T1000 (cell line): ENCODE measurements at places on chromosomes 13 and 19.
A peak's percentile ranks its signal among the peaks of the same experiment; 100 is the strongest.

- no peak for DNase-seq
Observed at GRCh38 chr13:29077051-29077813, 257.1 kb downstream of the MTUS2 start.

DNA sequence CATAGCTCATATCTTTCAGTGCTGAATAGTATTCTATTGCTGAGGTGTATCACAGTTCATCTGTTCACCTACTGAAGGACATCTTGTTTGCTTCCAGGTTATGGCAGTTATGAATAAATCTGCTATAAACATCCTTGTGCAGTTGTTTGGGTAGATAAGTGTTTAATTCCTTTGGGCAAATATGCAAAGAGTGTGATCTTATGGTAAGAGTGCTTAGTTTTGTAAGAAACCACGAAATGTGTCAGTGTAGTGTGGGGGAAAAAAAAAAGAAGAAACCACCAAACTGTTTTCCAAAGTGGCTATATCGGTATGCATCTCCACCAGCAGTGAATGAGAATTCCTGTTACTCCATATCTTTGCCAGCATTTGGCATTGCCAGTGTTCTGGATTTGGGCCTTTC, 93.3 kb downstream of the PIBF1 start:
- no peak for DNase-seq

GRCh38 chr19:19567391-19567790, 29.3 kb downstream of the CILP2 start:
- no peak for DNase-seq

- DNase-seq: no peak
Observed at GRCh38 chr13:113756441-113757097, 2.5 kb upstream of the TMEM255B start.

GRCh38 chr13:113216254-113217048, 7.0 kb downstream of the CUL4A start:
- peak; percentile 71 for DNase-seq

GRCh38 chr13:26557393-26558073, at the start of gene WASF3:
Gene WASF3 (plus strand): TSS chr13:26557683. CDS start chr13:26642271, 84,588 bp downstream.
- peak; percentile 75 for DNase-seq

DNA sequence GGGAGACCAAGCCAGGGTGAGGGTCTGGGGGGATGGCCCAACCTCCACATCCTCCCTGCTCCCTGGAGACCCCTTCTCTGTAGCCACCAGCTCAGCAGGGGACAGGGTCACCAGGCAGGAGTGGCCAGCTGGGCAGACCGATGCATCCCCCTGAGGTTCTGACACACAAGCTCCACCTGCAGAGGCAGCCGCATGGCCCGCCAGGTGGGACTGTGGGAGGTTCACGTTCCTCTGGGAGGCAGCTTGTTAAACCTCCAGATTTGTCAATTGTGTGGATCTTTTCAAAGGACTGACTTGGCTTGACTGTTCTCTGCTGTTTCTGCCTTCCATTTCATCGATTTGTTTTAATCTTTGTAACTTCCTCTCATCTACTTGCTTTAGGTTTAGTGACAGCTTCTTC, 8.1 kb downstream of the POLRMT start:
- DNase-seq: no peak

GRCh38 chr19:47581605-47582319, 8.8 kb upstream of the ZNF541 start:
- no peak for DNase-seq

- DNase-seq: no peak
Observed at GRCh38 chr13:29925457-29926097, 75.2 kb upstream of the UBL3 start.

DNA sequence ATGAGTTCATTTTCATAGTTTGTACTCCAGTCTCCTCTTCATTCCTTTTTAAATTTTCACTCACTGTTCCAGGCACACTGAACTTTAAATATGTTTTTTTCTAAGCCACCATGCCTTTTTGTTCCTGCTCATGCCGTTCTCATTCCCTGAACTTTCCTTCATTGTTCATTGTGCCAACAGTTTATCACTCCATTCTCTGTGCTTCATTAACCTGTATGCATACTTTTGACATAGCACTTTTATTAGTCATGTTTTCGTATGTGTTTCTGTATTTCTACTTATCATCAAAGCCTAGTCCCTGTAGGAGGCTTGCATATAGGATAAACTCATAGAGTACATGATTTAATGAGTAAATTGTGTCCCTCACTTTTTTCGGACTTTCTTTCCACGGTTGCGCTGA, 65.3 kb downstream of the PCDH20 start:
- DNase-seq: no peak

DNA sequence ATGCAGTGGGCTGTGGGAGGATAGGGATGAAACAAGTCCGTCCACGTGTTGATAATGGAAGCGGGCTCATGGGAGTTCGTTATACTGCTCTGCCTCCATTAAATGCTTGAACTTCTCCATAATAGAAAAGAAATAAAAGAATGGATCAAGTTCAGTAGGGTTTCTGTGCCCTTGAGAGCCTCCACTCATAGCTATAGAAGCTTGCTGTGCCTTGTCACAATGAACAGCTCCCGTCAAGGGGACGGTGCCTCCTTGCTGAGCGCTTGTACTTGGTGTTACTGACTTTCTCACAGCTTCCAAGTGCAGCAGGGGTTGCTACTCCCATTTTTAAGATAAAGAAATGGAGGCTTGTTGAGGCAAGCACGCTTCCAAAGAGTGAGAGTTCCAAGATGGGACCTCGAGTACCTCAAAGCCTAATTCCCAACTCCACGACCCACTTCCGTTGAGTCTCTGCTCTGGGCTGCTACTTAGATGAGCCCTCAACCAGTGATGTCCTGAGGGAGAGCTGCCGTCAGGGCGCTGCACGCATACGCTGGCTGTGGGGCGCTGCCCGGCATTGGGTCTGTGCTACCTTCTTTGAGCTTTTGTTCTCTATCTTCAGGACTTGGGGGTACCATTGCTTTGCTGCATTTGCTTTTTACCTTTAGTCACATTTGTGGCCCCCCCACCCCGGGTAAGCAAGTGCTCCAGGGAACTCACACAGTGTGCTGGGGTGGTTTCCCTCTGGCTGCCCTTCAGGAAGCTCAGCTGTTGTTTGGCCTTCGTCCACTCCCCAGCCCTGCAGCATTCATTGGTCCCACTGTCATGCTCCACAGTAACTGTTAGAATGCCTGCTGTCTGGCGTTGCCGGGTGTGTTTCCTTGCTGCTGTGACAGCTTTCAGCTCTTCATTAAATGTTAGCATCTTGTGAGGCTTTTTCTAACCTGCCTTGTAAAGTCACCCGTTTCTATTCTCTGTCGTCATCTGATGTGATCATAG, 9.5 kb downstream of the SNRNP70 start:
- no peak for DNase-seq

DNA sequence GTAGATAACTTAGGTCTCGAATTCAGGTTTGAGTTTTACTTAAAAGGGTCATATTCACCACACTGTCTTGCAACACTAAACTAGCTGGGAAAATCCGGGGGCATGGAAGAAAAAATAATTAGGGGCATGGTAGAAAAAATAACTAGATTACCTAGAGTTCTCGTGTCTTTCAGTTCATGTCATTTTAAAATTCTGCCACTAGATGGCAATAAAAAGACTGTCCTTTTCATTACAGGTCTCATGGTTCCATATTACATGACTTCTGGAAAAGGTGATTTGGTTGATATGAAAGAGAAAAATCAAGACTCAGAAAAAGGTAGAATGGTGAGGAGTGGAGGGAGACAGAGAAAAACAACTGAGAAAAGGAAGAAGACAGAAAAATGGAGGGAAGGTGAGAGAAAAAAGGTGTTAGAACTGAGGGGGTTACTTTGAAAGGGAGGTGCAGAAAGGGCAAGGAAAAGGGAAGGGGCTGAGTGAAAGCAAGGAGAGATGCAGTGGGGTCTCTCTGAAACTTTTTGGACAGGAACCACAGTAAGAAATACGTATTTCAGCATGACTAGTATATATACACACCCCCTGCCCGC, 299.0 kb downstream of the KLF12 start:
- DNase-seq: no peak

DNA sequence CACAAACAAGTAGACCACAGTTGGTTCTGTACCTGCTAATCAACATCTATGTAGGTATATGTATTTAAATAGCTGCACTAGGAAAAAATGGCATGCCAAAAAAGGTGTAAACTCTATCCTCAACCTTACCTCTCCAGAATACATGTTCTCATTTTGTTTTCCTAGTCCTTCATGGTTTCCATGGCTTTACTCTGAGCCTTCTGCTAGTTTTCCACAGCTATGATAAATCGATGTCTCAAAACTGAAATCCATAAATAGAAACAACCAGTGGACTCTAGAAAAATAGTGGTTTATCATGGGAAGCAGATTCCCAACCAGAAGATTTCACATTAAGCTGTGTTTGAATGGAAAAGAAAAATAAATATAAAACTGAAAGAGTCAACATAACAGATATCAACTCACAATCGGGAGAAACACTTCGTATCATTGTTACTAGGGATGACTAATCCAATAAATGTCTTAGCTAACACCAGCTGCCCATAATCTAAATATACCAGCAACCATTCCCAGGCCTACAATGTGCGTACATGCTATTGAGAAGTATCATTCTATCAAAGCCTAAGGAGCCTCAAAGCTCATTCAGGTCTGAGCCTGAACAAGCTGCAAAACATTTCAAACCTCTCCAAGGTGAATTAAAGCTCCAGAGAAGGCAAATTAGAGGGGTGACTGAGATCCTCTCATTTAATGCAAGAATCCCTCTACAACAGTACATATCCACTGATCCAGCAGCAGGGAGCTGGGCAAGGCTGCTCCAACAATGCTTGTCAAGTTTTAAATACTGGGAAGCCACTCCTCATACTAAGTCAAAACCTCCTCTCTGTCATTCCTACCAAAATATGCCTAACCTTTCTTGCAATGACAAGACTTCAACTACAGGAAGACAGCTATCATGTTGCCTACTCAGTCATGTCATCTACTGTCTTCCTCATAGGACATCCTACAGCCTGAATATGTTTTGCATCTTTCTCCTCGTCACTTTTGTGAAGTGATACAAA, 90.2 kb downstream of the KCTD12 start:
- DNase-seq: no peak

DNA sequence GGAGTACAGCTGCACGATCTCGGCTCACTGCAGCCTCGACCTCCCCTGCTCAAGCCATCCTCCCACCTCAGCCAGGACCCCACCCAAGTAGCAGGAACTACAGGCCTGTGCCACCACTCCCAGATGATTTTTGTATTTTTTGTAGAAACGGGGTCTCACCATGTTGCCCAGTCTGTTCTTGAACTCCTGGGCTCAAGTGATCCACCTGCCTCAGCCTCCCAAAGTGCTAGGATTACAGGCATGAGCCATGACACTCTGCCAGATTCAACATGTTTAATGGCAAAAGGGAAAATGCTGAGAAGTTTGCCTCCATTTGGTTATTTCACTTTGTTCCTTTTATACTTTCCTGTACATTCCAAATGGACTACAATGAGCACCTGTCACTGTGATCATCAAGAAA, 65.8 kb downstream of the ZIC5 start:
- no peak for DNase-seq

DNA sequence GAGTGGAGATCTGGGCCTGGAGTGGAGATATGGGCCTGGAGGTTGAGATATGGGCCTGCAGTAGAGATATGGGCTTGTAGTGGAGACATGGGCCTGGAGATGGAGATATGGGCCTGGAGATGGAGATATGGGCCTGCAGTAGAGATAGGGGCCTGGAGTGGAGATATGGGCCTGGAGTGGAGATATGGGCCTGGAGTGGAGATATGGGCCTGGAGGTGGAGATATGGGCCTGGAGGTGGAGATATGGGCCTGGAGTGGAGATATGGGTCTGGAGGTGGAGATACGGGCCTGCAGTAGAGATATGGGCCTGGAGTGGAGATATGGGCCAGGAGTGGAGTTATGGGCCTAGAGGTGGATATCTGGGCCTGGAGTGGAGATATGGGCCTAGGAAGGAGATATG, 402 bp downstream of the KIR2DL3 start:
- DNase-seq: no peak

GRCh38 chr19:17489392-17490030, 19.2 kb downstream of the SLC27A1 start:
- DNase-seq: no peak

- DNase-seq: no peak
Observed at GRCh38 chr13:29500386-29500785, 95.1 kb downstream of the SLC7A1 start.

GRCh38 chr13:77530875-77531274, 4.6 kb upstream of the SCEL start:
- DNase-seq: no peak

DNA sequence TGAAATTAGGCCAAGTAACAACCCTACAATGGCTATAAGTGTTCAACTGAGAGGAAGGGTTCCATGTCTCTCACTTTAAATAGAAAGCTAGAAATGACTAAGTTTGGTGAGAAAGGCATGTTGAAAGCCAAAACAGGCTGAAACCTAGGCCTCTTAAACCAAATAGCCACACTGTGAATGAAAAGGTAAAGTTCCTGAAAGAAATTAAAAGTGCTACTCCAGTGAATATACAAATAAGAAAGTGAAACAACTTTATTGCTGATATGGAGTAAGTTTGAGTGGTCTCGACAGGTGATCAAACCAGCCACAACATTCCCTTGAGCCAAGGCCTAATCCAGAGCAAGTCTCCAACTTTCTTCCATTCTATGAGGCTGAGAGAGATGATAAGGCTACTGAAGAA, 209.6 kb downstream of the KLF12 start:
- DNase-seq: no peak

DNA sequence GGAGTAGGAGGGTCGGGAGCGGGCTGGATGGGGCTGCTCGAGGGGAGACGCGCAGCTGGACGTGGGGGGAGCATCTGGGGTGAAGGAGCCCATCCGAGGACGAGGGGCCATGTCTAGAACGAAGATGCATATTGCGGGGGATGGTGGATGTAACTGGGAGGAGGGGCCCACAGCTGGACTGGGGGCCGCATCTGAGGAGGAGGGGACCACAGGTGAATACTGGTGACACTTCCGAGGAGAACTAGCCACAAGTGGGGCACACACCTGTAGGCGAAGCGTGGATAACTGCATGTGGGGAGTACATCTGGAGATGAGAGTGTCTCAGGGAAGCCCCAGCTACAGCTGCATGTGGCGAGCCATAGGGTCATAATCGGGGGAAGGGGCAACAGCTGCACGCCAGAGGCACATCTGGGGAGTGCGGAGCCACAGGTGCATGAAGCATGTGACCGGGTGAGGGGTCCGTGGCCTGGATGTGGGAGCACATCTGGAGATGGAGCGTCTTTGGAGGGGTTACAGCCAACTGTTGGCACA, 402 bp downstream of the ZSWIM9 start:
- no peak for DNase-seq

DNA sequence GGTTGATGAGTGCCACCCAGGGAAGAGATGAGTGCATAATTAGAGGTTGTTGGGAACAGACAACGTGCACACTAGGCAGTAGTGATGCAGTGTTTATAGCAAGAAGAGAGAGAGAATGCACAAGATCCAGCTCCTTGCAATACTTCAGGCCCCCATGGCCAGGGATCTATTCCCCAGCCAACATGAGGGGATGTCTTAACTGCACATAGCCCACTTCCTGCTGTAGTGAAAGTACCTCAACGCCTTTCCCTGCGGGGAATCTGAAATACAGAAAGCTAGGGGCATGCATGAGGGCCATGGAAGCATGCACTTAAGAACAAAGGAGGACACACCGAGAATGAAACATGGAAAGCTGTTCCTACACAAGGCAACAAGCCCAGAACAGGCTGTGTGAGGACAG, 636.7 kb upstream of the GPC6 start:
- no peak for DNase-seq

GRCh38 chr13:43487461-43487860, 299.3 kb downstream of the ENOX1 start:
- no peak for DNase-seq
